Eye (tissue), 1 donor: ENCODE measurements at places on chromosomes 2 and 18.
A peak's percentile ranks its signal among the peaks of the same experiment; 100 is the strongest.

- DNase-seq, result no peak
These were observed 39.3 kb downstream of the CD302 start for GRCh38 chr2:159758686-159759085.

GRCh38 chr18:74422541-74422940 lies 34.6 kb downstream of the DIPK1C start:
- DNase-seq, result no peak

- no peak for DNase-seq
These were observed 5.1 kb downstream of the B4GALT6 start for GRCh38 chr18:31679133-31679742.

GRCh38 chr2:216950547-216950946 lies 90.7 kb upstream of the TNP1 start:
- DNase-seq, result no peak

GRCh38 chr18:36298126-36298741 lies 721 bp downstream of the FHOD3 start:
- DNase-seq, result peak; percentile 79

DNA sequence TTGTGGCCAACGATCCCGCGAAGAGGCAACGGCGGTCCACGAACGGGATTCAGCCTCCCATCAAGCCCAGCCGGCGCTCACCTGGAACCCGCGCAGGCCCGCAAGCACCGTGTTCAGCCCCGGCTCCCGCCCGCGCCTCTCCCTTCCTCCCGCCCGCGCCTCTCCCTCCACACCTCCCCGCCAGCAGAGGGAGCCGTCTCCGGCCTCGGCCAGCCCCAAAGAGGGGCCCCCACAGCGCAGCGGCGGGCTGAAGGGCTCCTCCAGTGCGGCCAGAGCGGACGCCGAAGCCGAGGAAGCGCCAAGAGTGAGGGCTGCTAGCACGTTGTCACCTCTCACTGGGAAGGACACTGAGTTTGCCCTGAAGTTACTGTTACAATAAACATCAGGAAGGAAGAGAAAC lies 55.3 kb upstream of the LAPTM4A start:
- DNase-seq, result peak; percentile 47

- no peak for DNase-seq
These were observed 55.7 kb upstream of the SLC39A10 start for GRCh38 chr2:195601361-195601760.

DNA sequence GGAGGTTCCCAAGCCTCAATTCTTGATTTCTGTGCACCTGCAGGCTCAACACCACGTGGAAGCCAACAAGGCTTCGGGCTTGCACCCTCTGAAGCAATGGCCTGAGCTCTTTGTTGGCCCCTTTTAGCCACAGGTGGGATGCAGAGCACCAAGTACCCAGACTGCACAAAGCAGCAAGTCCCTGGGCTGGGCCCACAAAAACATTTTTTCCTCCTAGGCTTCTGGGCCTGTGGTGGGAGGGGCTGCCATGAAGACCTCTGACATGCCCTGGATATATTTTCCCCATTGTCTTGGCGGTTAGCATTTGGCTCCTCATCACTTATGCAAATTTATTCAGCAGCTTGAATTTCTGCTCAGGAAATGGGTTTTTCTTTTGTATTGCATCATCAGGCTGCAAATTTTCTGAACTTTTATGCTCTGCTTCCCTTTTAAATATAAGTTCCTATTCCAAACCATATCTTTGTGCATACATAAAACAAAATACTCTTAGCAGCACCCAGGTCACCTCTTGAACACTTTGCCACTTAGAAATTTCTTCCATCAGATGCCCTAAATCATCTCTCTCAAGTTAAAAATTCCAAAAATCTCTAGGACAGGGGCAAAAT lies 9.0 kb upstream of the MATN3 start:
- no peak for DNase-seq

DNA sequence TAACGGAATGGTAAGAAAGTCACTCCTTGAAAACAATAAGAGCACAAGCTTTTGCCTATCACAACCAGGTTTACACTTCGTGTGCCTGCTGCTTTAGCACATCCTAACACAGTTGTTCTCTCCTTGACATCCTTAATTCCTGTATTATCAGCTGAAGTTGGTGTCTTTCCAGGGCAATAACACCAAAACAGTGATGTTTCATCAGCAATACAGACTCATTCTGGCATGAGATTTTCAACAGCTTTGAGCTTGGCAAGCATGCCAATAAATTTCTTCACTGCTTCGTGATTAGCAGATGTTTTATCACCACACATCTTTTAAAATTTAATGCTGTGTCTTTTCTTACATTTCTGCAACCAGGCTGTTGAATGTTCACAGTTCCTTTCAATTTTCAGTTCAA lies 148.4 kb downstream of the EIPR1 start:
- DNase-seq, result no peak

- no peak for DNase-seq
These were observed 14.0 kb downstream of the UGP2 start for GRCh38 chr2:63855418-63856302.

GRCh38 chr2:64699712-64700111 lies 46.0 kb upstream of the SERTAD2 start:
- no peak for DNase-seq

DNA sequence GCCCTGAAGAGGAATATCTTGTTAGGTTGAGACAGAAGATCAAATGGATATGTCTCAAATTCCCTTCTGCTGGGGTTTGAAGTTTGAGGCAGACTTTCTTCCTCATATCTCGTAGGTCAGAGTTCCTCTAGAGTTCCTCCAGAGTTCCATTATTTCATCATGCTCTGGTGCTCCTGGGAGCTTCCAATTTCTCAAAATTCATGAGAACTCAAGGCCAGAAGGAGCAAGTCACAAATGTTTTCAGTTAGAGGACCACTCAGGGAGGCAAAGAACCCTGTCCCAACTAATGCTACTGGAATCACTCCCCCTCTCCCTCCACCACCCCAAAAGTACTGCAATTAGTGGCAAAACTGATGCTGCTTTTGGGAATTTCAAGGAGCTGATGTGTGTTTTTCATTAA lies 115.7 kb upstream of the RBMS1 start:
- no peak for DNase-seq

GRCh38 chr2:212109217-212109616 lies 429.4 kb downstream of the ERBB4 start:
- DNase-seq, result no peak

GRCh38 chr2:100176925-100177324 lies 34.5 kb upstream of the AFF3 start:
- no peak for DNase-seq

DNA sequence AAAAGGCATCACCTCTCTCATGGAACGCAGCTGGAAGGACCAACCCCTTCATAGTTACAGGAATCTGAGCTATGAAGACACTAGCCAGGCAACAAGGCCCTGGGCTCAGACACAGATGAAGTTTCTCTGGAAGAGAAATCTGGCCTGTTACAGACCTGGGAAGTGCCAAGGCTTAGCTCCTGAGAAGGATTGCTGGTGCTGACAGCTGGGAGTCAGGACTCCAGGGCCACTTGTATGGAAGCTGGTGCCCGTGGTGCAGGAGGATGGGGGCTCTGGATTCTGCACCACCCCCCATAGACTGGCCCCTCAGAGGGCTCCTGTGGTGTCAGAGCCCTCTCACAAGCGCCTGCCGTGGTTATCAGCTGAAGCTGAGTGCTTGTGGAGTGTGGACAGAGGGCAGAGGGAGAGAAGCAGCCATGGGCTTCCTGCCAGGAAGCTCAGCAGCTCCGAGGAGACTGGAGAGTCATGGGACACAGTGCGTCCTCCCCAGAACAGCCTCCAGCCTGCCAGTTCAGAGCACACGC lies 87.3 kb upstream of the LCLAT1 start:
- DNase-seq, result no peak

DNA sequence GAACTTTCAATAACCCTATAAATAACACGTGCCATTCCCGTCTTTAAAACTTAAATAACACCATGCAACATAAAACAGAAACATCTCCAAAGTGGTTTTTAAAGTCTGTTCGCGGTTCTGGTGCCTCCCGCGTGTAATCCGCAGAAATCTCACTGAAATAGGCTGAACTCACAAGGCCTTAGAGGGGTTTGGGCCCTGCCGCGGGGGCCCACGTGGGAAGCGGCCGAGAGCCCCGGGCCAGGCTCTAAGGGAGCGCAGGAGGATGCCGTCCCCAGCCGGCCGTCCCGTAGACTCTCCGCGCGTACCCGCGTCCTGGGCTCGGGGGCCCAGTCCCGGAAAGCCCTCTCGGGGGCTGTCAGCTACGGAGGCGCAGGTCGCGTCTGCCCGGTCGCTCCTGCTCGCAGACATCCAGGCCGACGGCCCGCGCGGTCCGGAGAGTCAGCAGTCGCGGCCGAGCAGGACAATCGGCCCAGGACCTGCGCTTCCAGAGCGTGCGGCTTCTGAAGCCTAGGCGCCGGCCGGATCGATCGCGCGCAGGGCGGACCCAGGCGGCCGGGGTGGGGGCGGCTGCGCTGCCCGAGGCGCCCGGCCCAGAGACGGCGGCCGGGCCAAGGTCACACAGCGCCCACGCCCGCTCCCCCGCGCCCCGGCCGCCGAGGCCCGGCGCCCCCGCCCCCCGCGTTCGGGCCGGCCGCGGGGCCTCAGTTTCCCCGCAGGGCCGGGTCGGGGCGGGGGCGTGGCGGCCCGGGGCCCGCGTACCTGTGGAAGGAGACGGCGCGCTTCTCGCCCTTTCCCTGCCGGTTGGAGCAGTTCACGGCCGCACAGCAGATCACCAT lies 558 bp downstream of the THAP4 start:
- peak; percentile 65 for DNase-seq

- peak; percentile 69 for DNase-seq
These were observed 35.9 kb upstream of the POMC start for GRCh38 chr2:25204190-25204838.

GRCh38 chr18:8212896-8213780 lies 396.1 kb upstream of the RAB12 start:
- DNase-seq, result no peak

- peak; percentile 24 for DNase-seq
These were observed 61.2 kb downstream of the NGEF start for GRCh38 chr2:232951891-232952290.
